ENCODE measurements at places on chromosomes 1 and 21.

DNA sequence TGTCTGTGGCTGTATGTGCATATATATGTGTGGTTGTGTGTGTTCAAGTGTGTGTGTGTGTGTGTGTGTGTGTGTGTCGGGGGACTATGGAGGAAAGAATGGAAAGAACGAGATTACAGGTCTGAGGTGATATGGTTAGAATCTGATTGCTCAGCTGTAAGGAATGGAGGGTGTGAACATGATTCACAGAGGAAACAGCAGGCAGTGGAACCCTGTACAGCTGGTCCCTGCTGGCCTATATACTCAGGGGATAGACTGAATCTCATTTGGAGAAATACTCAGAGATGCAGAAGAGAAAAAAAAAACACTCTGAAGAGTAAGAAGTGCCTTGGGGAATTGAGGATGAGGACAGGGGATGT, 180.1 kb upstream of the ESRRG start:
- no peak for DNase-seq

DNA sequence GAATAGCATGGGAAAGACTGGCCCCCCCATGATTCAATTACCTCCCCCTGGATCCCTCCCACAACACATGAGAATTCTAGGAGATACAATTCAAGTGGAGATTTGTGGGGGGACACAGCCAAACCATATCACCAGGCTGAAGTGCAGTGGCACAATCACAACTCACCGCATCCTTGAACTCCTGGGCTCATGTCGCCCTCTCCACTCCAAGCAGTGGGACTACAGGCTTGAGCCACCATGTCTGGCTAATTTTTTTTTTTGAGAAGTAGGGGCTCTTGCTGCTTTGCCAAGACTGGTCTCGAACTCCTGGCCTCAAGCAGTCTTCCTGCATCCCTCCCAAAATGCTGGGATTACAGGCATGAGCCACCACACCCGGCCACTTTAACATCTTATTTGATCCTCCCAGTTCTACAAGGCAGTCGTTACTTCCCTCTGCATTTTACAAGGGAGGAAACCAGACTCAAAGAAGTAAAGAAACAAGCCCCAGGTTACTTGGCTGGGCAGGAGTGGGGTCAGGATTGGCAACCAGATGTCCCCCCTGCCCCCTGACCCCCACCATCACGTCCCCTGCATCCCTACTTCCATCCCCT, 26.9 kb upstream of the ACTL8 start:
- no peak for DNase-seq

DNA sequence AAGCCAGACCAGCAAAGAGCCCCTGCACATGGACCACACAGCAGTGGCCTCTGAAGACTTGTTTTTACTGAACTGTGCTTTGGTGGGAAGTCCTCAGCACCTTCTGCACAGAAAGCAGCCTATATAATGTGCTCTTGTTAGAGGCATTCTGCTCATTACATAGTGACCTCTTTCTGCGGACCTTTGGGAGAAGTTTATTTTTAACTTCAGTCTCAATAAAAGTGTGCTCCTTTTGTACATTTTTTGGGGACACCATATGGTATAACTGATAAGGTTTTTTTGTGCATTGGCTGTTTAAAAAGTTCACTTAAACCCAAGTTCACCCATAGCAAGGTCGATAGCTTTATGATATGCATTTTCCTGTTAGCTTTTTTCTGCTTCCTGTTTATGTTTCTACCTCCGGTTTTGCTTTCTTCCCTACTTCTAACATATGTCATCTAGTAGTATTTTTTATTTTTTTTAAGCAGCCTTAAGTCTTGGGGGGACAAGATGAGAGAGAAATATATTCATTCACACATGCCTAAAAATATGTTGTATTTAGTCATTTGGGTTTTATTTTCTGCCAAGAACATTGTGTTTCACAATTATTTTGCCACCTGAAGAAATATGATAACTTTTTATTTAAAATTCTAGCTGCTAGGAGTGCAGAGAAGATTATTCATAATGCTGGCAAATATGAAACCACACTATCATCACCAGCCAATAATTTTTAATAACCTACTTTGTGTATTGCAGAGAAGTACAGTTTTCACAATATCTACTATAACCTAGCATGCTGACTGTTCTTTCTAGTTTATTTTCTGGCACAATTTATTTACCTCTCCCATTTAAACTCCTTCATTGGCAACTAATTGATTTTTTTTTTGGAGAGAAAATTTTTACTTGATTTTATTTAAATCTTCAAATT, 22.9 kb upstream of the SLC19A2 start:
- DNase-seq = no peak

DNA sequence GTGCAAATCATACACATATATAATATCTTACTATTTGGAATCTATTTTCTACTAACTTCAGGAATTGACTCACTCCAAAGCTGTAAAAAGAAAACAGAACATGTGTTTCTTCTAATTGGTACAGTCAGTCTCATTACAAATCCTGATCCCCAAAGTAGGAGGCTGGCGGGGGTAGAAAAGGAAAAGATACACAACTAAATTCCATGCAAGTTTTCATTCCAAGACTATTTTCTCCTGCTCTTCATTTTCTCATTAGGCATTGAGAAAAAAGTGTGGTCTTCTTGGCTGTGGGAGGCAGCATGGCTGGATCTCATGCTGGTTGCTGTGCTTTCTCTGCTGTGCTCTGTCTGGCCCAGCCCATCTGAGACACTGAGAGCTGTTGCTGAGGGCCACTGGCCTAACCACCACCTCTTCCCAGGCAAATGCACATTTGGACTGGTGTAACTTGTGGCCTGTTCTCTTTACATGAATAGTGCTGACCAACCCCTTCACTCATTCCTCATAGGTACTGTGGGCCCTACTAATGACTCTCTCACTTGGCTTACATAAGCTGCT, 1107.5 kb upstream of the B3GALT2 start:
- peak; percentile 19 for DNase-seq

DNA sequence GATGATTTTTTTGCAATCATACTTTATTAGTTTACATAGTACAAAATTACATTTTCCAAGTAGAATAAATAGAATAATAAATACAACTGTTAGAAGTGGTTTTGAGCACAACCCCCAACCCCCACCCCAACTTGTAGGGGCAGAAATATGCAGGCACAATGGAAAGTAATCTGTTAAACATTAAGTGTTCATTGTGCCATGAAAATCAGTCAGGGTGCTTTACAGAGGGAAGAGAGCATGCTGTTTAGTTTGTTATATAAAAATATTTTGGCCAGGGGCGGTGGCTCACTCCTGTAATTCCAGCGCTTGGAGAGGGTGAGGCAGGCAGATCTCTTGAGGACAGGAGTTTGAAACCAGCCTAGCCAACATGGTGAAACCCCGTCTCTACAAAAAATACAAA, 2.6 kb downstream of the OR10T2 start:
- DNase-seq = no peak

GRCh38 chr1:86419277-86419903, 4.6 kb upstream of the CLCA2 start:
- DNase-seq = no peak

DNA sequence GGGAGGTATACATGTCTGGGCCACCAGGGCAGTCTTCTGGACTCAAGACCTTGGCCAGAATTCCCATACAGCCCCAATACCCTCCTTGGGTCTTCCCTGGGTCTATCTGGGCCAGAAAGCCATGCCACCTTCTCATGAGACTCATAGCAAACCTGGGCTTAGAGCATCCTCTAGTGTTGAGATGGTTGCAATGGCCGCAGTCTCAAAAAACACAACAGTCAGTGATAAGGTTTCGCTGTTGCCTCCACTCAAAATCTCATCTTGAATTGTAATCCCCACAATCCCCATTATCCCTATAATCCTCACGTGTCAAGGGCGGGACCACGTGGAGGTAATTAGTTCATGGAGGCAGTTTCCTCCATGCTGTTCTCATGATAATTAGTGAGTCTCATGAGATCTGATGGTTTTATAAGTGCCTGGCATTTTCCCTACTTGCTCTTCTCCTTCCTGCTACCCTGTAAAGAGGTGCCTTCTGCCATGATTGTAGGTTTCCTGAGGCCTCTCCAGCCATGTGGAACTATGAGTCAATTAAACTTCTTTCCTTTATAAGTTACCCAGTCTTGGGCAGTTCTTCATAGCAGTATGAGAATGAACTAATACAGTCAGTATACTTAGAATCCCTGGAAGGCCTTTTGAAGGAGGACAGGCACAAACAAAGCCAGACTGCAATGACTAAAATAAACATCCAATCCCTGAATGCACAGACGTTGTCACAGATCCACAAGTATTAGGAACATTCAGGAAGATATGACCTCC, 77.0 kb downstream of the CTH start:
- no peak for DNase-seq

DNA sequence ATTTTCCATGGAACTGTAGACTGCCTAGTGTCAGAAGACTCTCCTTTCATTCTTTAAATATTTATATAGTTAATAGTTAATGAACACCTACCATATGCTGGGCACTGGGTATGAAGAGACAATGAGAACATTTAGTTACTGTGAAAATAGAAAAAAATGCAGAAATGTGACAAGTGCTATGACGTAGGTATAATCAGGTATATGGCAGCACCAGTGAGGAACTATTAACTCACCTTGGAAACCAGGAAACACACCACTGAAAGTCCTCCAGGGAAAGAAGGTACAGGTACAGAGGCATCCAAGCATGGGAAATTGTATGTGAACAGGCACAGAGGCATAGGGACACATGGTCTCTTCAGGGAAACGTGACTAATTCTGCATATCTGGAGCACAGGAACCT, 42.3 kb downstream of the DPT start:
- no peak for DNase-seq

DNA sequence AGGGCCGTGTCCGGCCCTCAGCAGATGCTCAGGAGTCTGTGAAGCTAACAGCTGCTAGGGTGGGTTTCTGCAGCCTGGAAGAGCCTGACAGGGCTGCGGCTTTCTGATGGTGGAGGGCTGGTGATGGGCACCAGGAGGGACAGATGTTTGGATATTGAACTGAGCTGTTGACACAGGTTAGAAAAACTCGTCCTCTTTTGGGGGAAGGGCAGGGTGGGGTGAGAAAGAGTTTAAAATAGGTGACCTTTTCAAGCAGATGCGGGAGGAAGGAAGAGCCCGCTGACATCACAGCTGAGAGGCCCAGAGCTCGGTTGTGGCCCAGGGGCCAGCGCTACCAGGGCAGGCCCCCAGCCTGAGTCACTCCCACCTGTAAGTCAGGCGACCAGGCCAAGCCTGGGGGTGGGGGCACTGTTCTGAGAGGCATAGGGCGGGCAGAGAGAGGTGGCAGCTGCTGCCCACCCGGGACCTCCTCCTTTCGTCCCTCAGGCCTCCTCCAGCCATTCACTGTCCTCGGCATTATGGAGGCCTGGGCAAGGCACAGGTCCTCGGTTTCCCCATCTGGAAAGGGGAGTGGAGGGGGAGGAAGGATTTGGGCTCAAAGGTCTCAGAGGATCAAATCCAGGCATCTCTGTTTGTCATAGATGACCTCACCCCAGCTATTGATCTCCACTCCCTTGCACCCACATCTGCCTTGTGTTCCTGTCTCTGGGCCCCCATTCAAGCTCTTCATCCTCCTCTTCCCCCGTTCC, 32.3 kb upstream of the ID3 start:
- DNase-seq = no peak

DNA sequence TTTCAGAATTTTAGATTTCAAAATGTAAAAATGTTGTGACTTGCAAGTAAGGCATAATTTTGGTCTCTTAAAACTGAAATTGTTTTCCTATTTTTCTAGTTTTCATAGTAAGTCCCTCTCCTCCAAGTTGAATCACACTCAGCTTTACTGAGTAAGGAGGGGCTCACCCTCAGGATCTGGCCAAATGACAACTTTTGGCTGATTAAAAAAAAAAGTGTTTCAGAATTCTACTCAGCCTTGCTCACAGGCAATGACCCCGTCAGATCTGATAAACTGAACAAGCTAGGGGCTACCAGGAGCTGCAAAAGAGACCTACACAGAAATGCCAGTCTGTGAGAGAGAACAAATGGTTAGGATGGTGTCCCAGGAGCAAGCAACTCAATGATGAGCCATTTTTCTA, 159.8 kb downstream of the PBX1 start:
- DNase-seq = no peak

- no peak for DNase-seq
These were observed 1.0 kb upstream of the VPS26C start for GRCh38 chr21:37268186-37268503.

DNA sequence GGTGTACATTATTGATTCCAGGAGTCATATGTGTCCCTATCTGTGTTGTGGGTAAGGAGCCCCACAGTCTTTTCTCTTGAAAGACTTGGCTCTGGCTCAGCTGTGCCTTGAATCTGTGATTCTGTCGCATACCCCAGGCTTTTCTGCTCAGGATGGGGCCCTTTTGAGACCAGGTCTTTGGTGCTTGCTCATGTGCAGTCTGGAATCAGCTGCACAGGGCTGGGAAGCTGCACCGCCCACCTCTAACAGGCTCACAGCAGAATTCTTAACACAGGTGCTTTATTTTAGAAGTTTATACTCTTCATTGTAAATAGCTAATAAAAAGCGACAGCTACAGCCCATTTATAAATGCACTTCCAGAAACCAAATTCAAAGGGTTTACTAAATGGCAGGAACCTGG, 61.3 kb downstream of the ST6GALNAC3 start:
- DNase-seq = no peak

DNA sequence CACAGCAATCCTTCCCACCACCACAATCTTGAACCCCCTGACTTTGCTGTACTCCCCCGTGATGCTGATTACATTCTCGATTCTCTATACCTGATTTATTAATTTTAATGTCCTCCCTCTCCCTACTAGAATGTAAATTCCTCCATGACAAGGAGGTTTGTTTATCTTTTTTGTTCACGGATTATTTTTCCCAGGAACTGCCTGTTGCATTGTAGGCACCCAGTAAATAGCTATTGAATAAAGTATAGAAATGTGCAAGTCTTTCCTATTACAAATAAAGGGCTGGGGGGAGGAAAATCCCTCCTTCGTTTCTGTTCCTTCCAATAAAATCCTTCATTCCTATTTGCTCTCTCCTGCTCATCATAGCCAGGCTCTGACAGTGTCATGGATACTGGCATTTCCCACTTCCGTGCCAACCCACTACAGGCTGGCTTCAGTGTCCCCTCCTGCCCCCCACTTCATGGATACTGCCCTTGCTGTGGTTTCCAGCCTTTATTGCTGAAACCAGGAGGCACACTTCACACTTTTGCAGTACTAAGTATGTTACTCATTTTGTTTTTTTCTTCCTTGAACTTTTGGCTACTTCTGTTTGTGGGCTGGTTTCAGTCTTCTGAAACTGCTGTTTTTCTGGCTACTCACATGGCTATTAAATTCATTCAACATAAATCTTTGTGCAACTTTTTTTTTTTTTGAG, 7.5 kb downstream of the KIF1B start:
- DNase-seq = no peak

- DNase-seq = no peak
These were observed 44.3 kb upstream of the MAP1LC3C start for GRCh38 chr1:242043165-242043564.

All from fibroblast of skin of left biceps (primary cell).